Kidney epithelial cell (primary cell): ENCODE measurements at places on chromosomes 7 and 10. TPM values are rescaled to one million over a fixed set of nuclear protein-coding genes. Genes with fewer than 3 reads are reported as not detected.

TLX1 gene
- total RNA-seq, result not detected in 2 replicates

GRCh38 chr10:69861251-69862240 is 59.8 kb downstream of the COL13A1 start:
- DNase-seq, result peak; percentile 63

DNA sequence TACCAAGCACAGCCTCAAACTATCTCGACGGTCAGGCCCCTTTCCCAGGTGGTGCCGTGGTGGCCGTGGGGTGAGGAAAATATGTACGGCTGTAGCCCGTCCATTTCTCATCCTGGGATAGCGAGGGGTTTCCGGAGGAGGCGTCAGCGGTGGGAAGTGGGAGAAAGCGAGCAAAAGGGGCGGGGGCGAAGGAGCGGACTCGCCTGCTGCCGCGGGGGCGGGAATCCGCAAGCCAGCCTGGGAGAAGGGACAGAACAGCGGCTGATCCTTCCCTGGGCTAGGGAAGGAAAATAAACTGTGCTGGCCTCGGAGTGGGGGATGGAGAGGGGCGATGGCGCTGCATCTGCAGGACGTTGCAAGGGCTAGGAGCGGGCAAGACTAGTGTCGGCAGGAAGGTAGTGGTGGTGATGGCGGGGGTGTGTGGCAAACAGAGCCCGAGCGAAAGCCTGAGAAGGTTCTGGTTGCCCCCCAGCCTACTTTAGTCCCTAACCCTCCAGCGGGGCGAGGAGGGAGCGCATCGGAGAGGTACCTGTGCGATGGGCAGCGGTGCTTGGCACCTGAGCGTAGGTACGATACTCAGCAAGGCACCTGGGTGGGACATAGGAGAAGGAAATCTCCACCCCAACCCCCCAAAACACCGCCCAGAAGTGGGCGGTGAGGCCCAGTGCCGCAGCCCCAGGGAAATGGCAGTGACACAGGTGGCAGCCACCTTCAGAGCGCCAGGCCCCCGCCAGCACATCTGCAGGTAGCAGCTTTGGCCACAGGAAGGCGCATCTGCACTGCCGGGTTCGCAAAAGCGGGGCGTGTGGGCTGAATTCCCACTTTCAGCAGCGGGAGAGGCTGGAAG is 49.9 kb upstream of the STEAP1B start:
- no peak for DNase-seq

GRCh38 chr10:68110027-68110426 is 739 bp downstream of the MYPN start:
- no peak for DNase-seq

DNA sequence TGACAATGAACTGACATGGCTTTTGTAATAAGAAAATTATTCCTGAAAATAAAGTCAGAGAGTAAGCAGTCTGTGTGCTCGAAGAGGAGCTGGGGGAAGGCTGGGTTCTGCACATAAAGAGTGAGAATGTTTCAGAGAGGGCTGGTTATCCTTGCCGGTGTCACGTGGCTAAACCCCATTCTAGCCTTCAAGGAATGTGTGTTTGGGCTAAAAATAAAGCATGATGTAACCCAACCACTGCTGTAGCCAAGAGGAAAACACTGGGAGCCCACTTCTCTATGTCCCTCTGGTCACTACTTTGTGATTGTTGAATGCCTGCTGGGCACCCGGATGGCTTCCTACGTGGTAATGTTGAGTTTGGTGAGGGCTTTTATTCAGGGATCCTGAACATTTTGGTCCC is 23.5 kb downstream of the WDFY4 start:
- DNase-seq, result no peak
